CD4-positive, alpha-beta memory T cell (primary cell): ENCODE measurements at places on chromosomes 7 and 10.
A peak's percentile ranks its signal among the peaks of the same experiment; 100 is the strongest.

- DNase-seq: no peak
Measured at GRCh38 chr7:105261689-105262088, 127.0 kb downstream of the SRPK2 start.

DNA sequence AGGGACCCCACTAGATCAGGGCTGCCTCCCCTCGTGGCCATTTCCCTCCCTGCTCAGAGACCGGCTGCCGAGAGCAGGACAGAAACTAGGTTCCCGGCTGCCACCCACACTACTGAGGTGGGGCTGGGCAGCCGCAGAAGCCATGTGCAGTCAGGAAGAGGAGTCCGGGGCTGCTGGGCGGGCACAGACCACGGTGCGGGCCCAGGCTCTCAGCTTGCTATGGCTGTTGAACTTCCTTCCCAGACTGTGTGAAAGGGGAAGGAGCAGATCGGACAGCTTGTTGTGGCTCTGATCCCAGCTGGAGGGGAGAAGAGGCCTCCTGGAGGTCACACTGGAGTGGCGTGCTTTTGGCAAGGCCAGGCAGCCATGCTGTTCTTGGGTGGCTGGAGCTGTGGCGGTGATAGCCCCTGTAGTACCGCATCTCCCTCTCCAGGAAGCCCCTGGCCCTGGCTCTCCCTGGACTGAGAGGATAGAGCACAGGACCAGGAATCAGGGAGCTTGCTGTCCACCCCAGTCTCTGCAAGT lies 56.8 kb downstream of the HK1 start:
- peak; percentile 26 for DNase-seq

- DNase-seq: no peak
Measured at GRCh38 chr10:57968328-57969016, 299.2 kb downstream of the IPMK start.

DNA sequence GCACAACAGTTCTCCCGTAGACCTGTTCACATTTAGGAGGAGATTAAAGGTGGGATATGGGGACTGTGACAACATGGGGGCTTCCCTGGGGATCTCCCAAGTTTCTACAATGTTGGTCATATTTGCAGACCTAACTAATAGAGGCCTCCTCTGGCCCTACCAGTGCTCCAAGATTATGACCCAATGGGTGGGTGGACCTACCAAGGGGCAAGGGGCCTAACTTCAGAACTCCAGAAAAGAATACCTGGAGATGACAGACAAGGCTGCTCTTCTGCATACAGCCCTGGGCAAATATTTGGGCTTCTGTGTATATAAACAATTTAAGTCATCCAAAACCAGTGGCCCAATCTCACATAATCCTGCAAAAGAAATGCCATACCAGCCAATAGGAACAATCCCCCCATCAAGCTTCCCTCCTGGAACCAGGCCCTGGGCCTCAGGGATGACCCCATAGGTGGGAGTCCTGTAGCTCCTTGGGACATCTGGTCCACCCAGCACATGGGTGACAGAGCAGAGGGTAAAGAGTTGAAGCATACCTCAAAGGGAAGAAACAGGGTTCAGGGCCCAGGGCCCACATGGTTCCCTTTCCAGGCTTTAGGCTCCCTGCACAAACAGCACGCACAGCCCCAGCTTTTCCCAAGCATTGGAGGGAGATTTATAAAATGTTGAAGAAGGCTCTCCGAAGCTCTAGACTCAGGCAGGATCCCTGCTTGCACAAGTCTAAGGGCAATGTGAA lies 86.1 kb upstream of the CHST15 start:
- DNase-seq: no peak

- DNase-seq: no peak
Measured at GRCh38 chr7:111756687-111757178, 194.4 kb upstream of the IMMP2L start.

- peak; percentile 52 for DNase-seq
Measured at GRCh38 chr7:28180364-28181147, at the start of gene JAZF1. JAZF1 (minus strand) TSS chr7:28180795.
